ENCODE measurements at places on chromosomes 1 and 21.

- no peak for DNase-seq
These were observed 156.9 kb downstream of the DHRS3 start for GRCh38 chr1:12460911-12461621.

GRCh38 chr21:36757196-36757595 is 58.3 kb downstream of the SIM2 start:
- no peak for DNase-seq

GRCh38 chr1:199945591-199945990 is 81.9 kb upstream of the NR5A2 start:
- DNase-seq, result no peak

DNA sequence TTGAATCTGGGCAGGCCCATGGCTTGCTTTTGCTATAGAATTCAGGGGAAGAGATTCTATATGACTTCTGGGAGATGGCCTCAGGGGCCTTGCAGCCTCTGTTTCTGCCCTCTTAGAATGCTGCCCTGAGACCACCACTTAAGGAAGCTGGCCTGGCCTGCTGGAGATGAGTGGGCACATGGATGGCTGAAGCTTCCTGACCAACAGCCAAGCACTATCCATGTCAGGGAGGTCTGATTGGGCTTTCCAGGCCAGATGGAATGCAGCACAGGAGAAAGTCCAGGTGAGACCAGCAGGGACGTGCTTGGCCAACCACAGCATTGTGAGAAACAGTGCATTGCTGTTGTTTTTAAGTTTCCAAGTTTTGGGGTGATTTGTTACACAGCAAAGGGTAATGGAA is 308.1 kb downstream of the PTPRU start:
- DNase-seq, result no peak

GRCh38 chr1:82604524-82604923 is 803.8 kb downstream of the ADGRL2 start:
- DNase-seq, result no peak

DNA sequence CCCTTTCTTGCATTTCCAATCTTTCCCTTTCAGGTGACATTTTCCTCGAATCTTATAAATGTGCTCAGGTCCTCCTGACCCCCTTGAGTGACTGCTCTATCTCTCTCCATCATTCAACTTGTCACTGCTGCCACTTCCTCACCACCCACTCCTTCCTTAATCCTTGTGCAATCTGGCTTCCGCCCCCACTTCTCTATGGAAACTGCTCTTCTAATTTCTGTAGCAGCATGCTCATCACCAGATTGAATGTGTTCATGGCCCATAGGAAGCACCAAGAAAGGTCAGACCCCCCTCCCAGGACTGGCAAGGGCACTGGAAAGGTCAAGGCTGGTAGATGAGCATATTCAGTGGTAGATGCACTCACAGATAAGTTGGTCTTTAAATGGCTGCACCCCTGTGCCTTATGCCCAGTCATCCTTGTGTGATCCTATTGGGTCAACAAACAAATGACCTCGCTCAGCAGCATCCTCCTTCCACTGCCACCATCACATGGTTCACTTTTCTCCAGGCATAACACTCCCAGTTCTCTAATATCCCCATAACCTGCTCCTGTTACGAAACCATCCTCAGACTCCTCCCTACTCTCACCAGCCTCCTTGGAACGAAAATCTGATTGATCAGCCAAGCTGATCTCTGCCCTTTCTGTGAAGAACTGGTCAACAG is 288.5 kb upstream of the POU3F1 start:
- no peak for DNase-seq
